Mucosa of descending colon (tissue), 3 donors: ENCODE measurements at places on chromosomes 16 and 17. TPM values are rescaled to one million over a fixed set of nuclear protein-coding genes. Genes with fewer than 3 reads are reported as not detected.

The GP1BA gene
- not detected for total RNA-seq

The GRIN2A gene
- 0.57 TPM for total RNA-seq

The STH gene
- total RNA-seq, result not detected

DNA sequence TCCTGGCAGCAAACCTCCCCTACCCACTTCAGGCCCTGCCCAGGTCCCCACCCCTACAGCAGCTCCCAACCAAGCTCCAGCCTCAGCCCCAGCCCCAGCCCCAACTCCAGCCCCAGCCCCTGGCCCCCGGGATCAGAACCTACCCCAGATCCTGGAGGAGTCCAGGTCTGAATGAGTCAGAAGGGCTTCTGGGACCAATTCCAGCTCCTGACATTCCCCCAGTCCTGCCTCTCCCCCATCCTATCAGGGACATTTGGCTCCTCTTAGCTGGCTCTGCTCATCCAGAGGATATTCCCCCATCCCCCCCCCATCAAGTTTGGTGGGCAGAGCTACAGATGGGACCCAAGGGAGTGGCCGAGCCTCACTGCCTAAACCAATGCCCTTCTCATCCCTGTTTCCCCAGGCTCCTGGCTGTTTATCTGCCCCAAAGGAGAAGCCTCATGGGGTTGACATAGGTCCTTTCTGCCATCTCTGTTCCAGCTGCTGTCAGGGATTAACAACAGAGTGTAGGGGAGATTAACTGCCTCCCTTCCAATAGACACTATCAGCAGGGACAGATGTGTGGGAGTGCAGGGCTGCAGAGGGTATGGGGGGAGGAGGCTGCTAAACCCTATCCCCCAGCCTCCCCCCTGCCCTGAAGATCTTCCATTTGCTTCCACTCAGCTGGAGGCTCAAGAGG, 16.5 kb downstream of the CNTNAP1 start:
- DNase-seq, result no peak

- DNase-seq, result peak; percentile 26
Observed at GRCh38 chr17:17073581-17074403, 31.5 kb downstream of the MPRIP start.

The INCA1 gene
- 4.5 TPM for total RNA-seq

The NPIPB13 gene
- 28.5 TPM for total RNA-seq

- DNase-seq, result peak; percentile 95
Observed at GRCh38 chr17:42517516-42517915, 18.5 kb upstream of the NAGLU start.

- peak; percentile 43 for DNase-seq
Observed at GRCh38 chr16:46830417-46830901, 521 bp downstream of the C16orf87 start.
